ENCODE measurements at places on chromosomes 3 and 15.

GRCh38 chr15:41562784-41563198 is 3.8 kb downstream of the TYRO3 start:
- no peak for DNase-seq

GRCh38 chr3:131645638-131646037 is 142.9 kb upstream of the MRPL3 start:
- no peak for DNase-seq

DNA sequence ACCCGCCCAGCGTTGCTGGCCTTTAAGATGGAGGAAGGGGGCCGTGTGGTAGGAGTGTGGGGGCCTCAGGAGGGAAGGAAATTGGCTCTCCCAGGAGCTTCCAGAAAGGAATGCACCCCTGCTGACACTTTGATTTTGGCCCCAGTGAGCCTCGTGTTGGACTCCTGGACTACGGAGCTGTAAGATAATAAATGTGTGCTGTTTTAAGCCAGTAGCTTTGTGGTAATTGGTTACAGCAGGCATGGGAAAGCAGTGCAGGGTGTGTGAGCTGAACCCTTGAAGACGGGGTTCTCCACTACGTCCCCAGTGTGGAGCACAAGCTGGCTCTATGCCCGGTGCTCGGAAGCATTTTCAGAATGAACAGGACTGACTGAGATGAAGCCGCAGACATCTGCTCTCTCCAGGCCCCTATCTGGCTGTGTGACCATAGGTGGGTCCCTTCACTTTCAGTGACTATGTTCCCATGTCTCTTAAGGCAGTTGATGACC is 22.9 kb upstream of the CGNL1 start:
- no peak for DNase-seq

DNA sequence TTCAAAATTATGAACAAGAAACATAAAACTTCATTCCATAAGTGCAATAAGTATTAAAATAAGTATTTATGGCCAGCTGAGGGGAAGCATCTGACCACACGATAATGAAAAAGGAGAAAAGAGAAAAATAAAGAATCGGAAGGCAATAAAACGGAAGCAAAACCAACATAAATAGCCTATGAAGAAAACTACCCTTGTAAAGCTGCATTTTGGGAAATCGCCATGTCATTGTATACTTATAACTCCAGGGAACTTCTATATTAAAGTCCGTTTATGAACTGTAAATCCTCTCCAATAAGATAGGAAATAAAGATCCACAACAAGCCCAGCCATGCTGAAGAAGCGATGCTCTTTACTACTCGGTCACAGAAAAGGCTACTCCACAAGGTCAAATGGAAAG is 47.7 kb downstream of the MORC1 start:
- no peak for DNase-seq

- no peak for DNase-seq
Observed at GRCh38 chr3:86547692-86548091, 443.3 kb downstream of the VGLL3 start.

GRCh38 chr15:51677452-51677851 is 3.9 kb upstream of the SCG3 start:
- no peak for DNase-seq
